ENCODE measurements at places on chromosomes 2 and 18. TPM values are rescaled to one million over a fixed set of nuclear protein-coding genes. Genes with fewer than 3 reads are reported as not detected.
A peak's percentile ranks its signal among the peaks of the same experiment; 100 is the strongest.

ACKR3 gene
- total RNA-seq: 1.0 TPM

ST6GAL2 gene
- not detected for total RNA-seq

DNA sequence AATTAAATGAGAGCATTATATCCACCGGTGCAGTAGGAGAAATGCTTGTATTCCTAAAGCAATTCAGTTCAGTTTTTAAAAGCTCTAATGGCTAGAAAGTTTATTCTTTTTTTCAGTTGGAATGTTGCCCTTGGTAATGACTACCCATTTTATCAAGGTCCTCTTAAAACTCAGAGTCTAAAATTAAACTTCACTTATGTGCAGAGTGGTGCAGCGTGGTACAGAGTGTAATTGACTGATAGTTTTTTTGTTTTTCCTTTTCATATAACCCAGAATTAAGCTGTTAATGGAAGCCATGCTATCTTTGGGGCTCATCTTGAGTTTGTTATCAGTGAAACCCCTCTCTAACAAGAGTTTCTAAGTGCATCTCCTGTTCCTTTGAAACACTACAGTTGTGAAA lies 21.4 kb downstream of the NCOA1 start:
- no peaks in the 10 kb centered on the region for H3K36me3 ChIP-seq
- no peak overlapping the region for H3K27ac ChIP-seq
- H3K27me3 ChIP-seq: no peaks in the 10 kb centered on the region
- no peak for DNase-seq
- H3K4me3 ChIP-seq: peak overlapping the region; percentile 54
- peaks cover 78% of the 10 kb centered on the region for H3K4me1 ChIP-seq

DNA sequence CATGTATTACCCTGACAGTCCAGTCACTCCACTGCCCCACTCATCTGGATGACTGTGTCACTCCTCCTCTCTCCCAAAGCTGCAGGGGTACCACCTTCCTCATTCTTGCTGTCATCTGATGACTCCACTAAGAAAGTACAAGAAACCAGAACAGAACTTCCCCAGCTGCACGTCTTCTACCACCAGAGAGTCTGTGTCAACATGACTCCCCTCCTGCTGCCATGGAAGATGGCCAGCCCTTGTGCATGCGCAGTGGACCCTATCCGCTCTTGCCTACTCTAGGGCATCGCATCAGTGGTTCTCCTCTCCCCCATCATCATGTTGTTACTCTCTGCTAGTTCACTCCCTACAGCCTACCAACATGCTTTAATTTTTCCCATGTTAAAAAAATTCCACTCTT lies 14.5 kb upstream of the ST8SIA3 start:
- no peaks in the 10 kb centered on the region for H3K27me3 ChIP-seq
- no peak for DNase-seq
- H3K27ac ChIP-seq: no peak overlapping the region
- no peak overlapping the region for H3K4me3 ChIP-seq
- no peaks in the 10 kb centered on the region for H3K4me1 ChIP-seq
- H3K36me3 ChIP-seq: no peaks in the 10 kb centered on the region

DNA sequence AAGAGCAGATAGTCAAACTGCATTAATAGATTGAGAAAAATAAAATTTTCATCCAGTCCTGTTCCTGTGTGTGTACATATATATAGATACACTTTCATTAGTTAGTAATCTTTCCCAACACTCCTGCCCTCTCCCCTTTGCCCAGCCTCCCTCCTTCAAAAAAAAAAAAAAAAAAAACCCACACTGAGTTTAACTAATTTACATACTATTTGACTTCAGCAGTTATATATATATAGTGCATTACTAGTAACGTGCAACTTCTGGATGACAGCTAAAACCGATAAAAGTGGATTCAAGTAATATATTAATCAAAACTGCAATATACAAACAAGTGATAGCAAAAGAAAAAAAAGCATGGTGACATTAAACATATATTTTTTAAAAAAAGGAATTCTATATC lies 1.4 kb downstream of the FIGN start:
- peaks cover 33% of the 10 kb centered on the region for H3K27me3 ChIP-seq
- peaks cover 4% of the 10 kb centered on the region for H3K4me1 ChIP-seq
- no peak overlapping the region for H3K27ac ChIP-seq
- DNase-seq: no peak
- H3K36me3 ChIP-seq: no peaks in the 10 kb centered on the region
